ENCODE measurements at places on chromosomes 16 and 17.

- no peak for DNase-seq
Measured at GRCh38 chr17:60106340-60107059, 27.8 kb upstream of the HEATR6 start.

GRCh38 chr17:63558441-63558840, 8.2 kb downstream of the DCAF7 start:
- no peak for DNase-seq

DNA sequence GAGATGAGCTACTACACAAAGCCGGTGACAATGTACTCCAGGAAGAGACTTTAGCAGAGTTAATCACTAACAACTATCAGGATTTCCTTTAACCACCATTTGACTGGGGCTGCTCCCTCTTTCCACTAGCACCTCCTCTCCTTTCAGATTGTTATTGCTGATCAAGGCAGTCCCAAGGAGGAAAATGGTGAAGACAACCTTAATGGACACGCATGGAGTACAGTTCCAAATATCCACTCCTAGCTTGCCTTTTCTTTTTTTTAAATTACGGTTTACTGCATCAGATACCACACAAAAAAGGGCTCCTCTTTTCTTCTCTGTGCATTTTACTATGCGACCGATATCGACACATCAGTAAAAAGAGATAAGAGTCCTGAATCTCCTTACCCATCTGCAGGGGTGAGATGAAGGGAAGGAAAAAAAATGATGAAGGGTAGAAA, 30.9 kb downstream of the FAM222B start:
- no peak for DNase-seq

DNA sequence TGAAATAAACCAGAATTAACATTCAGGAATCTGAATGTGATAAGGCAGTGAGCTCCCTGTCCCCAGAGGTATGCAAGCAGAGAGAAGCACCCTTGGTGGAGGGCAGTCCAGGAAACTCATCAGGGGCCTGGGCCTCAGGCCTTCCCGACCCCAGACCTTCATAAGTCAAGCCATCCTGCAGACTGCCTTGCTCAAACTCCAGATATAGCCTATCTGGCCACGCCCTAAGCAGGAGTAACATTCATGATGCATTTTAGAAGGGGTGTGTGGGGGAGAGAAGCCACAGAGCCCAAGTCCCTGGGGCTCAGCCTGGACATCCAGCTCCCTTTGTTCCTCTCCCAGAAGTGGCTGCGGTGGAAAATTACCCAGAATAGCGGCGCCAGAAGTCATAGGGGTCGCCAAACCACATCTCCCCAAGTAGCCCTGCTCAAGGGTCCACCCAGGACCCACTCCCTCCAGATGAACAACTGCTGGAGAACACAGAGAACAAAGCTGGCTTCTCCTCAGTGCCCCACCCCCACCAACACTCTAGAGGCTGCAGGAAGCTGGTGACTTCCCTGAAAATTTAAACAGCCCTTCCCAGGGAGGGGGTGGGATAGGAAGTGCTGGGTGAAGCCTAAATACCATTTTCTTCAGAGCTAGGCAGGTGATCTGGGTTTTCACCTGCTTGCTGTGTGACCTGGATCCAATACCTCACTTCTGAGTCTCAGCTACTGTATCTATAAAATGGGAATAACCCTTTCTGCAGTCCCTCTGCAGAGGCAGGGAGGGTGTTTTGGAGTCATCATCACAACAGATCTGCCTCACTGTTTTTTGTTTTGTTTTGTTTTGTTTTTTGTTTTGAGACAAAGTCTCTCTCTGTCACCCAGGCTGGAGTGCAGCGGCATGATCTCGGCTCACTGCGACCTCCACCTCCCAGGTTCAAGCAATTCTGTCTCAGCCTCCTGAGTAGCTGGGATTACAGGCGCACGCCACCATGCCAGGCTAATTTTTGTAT, 1.5 kb upstream of the SREBF1 start:
- no peak for DNase-seq

DNA sequence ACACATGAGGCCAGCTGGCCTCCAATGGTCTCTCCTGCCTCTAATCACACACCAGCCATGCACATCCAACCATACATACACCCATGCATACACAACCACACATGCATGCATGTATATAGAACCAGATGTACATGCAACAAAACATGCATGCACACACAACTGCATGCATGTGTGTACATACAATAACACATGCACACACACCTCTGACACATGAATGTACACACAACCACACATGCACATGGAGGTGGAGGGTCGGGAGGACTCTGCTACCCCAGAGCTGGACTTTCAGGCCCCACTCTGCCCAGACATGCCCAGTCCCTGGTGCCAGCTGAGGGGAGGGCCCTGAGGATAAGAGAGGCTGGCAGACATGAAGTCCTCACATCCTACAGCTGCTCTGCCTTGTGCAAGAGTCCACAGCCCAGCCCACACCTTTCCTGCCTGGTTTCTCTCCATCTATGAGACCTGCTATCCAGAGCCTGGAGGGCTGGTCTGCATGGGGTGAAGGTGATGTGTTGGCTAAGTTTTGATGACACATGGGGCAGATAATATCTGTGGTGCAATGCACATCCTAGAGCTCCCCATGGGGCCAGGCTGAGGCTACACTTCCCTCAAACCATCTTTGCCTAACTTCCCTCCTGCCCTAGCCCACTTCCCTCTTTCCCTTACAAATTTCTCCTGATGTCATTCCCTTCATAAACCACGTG, 50.9 kb upstream of the SDK2 start:
- DNase-seq = no peak

DNA sequence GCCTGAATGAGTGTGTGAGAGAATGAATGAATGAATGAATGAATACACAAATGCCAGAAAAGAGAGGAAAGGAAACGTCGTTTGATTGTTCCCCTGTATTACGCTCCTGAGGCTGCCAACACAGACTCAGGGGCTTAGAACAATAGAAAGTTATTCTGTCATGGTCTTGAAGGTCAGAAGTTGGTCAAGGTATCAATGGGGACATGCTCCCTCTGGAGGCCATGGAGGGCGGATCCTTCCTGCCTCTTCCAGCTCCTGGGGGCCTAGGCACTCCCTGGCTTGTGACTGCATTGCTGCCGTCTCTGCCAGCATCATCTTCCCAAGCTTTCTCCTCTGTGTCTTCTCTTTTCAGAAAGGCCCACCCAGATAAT, 1.5 kb upstream of the SLC38A8 start:
- no peak for DNase-seq

- DNase-seq = no peak
Measured at GRCh38 chr17:57270801-57271245, 14.5 kb downstream of the MSI2 start.

DNA sequence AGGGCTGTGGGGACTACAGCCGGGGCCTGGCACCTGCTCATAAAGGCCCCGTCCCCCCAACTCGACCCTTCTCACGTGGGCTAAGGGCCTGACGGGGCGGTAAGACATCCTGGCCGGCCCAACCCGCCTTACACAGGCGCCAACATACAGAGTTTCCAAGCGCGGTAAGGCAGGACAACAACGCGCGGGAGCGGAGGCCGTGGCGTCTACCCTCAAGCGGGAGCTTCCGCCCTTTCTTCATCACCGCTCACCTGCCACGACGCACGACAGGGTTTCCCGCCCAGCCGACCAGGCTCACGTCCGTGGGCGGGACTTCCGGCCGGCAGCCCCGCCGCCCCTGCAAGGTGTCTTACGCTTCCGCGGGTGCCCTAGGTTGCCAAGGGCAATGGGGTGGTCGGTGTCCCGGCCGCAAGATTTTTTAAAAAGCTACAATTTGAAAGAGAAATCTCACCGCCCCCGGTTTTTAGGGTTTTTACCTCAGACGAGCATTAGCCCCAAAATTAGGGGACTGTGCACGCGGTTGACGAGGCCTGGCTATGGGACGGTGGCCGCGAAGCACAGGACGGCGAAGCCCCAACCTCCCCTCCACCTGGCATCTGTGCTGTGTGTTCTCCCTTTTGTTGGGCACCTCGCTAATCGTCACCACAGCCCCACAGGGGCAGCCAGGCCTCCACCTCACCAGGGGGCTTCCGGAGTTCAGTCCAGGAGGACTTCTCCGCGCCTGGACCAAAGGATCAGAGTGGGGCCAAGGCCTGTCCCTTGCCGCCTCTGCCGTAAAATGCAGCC, at the start of gene TERB1:
TERB1 (minus strand) TSS at position 265 of the 786 bp plus-strand sequence. CDS start 4,786 bp downstream, outside the sequence.
- no peak for DNase-seq

- DNase-seq = no peak
Measured at GRCh38 chr16:13143551-13143950, 242.2 kb downstream of the SHISA9 start.

- DNase-seq = no peak
Measured at GRCh38 chr17:32516940-32517701, 30.3 kb downstream of the CDK5R1 start.

DNA sequence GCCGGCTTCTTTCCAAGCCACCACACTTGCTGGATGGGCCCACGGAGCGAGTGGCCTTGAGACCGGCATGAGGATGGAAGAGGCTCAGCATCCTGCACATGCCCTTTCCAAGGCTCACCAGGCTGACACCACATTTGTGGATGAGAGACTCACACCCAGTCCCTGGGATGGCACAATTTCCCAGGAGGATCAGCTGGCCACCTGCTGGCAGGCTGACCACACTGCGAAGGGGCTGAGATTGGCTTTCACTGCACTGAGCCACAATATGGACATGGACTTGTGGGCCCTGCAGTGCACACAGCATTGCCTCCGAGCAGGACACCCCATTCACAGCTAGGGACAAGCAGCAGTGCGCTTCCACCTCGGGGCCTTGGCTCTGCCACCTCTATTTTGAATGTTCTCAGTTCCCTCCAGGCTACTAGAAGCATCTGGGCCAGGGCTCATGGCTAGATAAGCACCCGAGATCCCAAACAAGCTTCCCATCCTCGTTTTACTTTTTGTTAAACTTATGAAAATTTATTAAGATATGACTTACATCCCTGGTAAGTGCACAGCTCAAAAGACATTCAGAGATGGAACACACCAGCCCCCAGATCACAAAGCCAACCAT, 25.3 kb upstream of the KSR1 start:
- no peak for DNase-seq

DNA sequence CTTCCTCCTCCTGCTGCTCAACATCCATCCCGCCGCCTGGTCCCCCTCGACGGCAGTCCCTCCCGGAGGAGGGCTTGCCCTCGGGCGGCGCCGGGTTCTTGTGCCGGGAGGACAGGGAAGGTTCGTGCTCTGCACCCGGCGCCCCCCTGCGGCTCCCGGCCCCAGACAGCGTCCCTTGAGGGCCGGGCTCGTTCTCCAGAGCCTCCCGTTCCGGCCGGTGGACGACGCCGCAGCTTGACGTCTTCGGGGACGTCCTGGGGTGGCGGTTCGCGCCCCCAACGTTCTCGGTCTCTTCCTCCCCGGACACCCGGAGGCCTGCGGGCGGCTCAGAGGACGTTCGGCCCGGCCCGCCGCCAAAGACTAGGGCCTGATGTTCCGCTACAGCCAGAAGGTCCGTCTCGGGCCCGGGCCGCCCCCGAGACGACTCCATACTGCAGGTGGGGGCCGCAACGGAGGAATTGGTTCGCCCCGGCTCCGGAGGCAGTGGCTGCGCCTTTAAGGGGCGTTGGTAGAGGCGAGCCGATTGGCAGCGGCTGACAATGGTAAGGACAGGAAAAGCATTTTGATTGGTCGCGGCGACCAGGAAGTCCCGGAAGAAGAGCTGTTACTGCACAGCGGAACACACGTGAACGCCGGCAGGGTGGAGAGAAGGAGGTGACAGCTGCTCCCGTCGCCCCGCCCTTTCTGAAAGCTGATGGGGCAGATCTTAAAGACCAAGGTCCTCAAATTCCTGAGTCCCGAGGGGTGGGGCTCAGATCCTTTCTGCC, at the start of gene BORCS6:
BORCS6 (minus strand) TSS at position 470 of the 767 bp plus-strand sequence; CDS start at position 430, 40 bp downstream.
- peak; percentile 93 for DNase-seq

DNA sequence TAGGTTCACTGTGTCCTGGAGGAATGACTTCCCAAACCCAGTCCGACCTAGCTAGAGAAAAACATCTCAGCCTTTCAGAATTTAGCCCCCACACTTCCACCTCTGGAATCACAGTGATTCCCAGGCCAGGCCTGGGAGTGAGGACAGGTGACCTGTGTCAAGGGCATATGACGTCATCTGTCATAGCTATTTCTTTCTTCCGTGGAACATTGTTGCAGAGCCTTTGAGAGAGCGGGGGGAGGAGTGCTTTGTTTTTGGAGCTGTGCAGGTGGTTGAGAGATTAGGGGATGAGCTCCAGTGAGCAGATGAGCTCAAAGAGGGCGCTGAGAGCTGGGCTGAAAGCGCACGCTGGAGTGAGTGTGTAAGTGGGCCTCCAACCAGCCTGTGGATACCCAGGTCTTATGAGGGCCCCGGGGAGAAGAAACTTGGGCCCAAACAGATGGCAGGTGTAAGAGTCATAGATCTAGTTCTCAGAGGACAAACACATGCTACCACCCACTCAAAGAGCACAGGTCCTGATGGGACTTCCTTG, 344.8 kb downstream of the SNX29 start:
- no peak for DNase-seq

- no peak for DNase-seq
Measured at GRCh38 chr16:59665618-59666220, 931.6 kb upstream of the GOT2 start.

DNA sequence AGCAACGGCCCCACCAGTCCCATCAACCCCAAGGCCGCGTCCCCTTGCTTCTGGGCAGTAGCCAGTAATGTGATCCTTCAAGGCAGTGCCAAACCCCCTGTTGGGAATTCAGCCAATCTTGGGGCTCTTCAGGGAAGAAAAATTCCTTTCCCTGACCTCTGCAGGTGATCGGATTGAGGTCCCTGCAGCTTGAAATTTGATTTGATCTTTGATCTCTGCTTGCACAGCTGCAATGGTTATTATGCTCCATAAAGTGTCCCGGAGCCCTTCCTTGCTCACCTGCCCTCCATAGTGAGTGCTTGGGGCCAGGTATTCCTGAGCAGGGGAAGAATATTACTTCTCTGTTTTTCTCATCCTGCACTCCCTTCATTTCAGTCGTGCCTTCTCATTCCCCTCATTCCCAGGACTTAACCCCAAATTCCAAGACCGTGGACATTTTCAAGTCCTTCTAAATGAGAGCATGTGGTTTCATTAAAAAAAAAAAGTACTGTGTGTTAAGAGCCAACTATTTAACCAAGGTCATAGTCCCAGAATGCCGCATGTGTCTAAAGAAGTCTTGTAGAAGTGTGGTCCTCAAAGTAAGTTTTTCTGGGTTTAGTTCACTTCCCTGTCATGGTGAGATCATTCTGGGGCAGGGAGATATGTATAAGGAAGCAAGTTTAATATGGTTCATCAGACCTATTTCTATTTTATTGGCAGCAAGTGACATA, 56.3 kb downstream of the SOX9 start:
- DNase-seq = no peak

DNA sequence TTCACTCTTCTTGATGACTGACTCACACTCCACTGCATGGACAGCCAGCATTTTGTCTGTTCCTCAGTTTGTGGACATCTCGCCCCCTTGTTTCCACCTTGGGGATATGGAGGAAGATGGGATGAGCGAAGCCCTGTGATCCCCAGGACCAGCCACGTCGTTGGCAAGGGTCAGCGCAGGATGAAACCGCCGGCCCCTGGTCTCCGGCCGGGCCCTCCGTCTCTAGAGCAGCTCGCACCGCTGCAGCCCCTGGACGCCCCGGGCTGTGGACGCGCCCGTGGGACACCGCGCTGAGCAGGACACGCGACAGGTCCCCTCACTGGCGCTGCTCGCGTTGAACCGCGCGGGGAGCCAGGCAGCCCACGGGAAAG, 604 bp upstream of the ZC3H18 start:
- DNase-seq = no peak
